ENCODE measurements at places on chromosomes 7 and 10.

GRCh38 chr10:17200912-17201793, at the start of gene TRDMT1:
TRDMT1 (minus strand) TSS chr10:17201672; CDS start chr10:17201634, 38 bp downstream.
- DNase-seq: peak; percentile 57

DNA sequence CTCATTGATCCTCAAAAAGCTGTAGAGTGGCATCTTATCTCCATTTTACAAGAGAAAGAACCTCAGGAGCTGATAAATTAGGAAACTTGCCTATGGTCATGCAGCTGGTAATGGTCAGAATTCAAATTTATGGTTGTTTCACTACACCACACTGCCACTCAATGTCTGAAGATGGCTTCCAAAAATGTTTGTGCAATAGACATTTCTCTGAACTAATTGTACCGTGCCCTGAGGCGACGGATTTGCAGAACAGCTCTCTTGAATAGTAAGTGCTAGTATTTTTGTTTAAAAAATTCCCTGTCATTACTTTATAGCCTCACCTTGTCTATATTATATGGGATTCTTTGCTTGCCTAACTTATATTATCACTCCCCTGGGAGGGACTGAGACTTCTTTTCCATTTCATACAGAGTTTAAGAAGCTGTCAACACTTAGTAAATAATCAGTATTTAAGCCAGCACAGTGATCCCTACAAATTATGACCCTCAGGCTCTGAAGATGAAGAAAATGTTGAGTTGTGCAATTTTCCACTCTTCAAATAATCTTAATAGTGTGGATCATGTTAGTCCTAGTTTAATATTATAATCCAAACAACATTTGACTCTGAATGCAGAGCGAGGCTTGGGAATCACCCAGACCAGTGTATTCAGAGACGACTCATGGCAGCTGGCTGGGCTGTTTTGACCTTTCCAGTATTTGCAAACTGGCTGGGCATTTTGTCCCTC, 346.6 kb downstream of the PTEN start:
- no peak for DNase-seq

DNA sequence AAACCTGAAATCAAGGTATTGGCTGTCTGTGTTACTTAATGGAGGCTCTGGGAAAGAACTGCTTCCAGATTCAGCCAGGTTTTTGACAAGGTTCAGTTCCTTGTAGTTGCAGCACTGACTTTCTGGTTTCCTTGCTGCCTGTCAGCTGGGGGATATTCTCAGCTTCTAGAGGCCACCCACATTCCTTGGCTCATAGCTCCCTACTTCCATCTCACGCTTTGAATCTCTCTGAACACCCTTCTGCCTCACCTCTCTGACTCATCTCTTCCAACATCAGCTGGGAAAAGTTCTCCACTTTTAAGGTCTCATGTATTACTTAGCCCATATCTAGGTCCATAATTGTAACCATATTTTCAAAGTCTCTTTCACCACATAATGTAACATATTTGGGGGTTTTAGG, 22.9 kb upstream of the GPR22 start:
- DNase-seq: no peak

GRCh38 chr10:33314811-33315561, 19.5 kb downstream of the NRP1 start:
- no peak for DNase-seq

- no peak for DNase-seq
Observed at GRCh38 chr7:1529383-1530116, 952 bp upstream of the MAFK start.

GRCh38 chr10:74437822-74438221, 286.8 kb downstream of the ADK start:
- no peak for DNase-seq

- DNase-seq: no peak
Observed at GRCh38 chr7:46754140-46754720, 827.7 kb downstream of the TNS3 start.

GRCh38 chr10:118332948-118333710, 9.0 kb downstream of the FAM204A start:
- no peak for DNase-seq

DNA sequence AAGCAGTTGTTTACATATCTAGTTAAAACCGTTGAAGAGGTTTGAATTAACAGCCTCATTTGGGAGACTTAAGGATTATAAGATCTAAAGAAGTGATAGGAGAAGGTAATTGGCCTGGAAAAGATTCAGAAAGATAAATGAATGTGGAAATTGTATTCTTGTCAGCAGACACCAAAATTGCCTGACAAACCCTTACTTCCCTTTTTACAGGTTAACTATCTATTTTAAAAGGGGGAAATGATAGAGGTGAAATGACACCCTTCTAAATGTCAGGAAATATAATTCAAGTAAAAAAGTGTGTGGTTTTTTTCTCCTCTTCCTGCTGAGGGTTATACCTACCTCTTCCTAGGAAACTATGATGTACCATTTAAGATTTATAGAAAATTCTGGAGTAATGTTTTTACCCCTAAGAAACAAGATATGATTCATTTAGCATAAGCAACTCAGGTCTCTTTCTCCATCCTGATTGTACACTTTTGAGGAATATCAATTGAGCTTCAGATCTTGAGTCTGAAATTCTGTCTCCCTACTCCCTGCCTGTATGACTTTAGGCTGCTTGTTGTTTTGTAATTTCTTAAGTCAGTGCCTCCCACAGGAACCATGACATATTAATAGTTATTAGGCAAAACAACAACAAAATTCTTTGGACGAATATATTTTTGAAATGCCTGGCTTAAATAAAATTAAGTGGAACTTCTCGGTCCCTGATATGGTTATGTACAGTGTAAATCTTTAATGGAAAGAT, 250.4 kb downstream of the RNLS start:
- DNase-seq: no peak

All from iPS DF 6.9 (cell line).